ENCODE measurements at places on chromosomes 16 and 17.
A peak's percentile ranks its signal among the peaks of the same experiment; 100 is the strongest.

DNA sequence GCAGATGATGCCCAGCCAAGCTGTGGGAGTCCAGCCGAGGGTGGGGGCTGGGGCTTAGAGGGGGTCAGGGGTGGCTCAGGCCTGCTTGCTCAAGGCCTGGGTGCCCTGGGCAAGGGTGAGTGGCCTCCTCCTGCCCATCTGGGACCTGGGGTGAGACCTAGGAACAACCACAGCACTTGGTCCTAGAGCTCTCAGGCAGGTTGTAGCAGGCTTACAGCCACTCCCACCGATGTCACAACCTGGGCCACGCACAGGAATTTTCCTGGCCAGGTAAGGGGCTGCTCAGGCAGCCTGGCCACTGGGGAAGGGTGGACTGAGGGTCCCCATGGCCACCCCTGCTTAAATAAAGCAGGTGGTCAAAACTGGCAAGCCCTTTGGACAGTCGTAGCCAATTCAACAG lies 6.3 kb upstream of the SREBF1 start:
- DNase-seq = no peak

- peak; percentile 77 for DNase-seq
Observed at GRCh38 chr16:70646260-70647241, at the start of gene IL34. IL34 (plus strand) TSS chr16:70646559; CDS start chr16:70646948, 389 bp downstream.

GRCh38 chr16:71674229-71674628 lies 48.2 kb downstream of the MARVELD3 start:
- DNase-seq = no peak

GRCh38 chr16:11169641-11170040 lies 86.4 kb downstream of the SOCS1 start:
- no peak for DNase-seq

DNA sequence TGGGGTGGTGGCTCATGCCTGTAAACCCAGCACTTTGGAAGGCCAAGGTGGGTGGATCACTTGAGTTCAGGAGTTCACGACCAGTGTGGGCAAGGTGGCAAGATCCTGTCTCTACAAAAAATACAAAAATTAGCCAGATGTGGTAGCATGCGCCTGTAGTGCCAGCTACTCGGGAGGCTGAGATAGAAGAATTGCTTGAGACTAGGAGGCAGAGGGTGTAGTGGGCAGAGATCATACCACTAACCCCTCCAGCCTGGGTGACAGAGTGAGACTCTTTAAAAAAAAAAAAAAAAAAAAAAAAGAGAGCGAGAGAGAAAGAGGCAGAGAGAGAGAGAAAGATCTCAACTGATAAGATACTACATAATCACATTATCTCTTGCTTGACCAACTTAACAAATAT lies 45.9 kb downstream of the KANSL1 start:
- DNase-seq = no peak

DNA sequence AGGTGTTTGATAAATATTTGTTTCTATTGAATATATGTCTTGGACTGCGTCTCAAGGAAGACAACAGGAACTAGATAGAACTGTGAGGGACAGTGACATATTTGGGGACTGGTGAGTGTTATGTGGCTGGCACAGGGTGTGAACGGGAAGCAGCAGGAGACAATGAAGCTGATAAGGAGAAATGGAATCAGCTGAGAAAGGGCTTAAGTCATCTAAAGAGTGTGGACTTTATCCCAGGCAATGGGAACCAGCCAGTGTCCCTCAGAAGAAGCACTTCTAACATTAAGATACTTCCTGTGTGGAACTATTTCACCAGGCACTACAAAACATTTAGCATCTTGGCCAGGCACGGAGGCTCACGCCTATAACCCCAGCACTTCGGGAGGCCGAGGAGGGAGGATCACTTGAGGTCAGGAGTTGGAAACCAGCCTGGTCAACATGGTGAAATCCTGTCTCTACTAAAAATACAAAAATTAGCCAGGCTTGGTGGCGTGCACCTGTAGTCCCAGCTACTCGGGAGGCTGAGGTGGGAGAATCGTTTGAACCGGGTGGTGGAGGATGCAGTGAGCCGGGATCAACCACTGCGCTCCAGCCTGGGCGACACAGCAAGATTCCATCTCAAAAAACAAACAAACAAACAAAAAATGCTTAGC lies 41.2 kb downstream of the ARHGAP17 start:
- no peak for DNase-seq

DNA sequence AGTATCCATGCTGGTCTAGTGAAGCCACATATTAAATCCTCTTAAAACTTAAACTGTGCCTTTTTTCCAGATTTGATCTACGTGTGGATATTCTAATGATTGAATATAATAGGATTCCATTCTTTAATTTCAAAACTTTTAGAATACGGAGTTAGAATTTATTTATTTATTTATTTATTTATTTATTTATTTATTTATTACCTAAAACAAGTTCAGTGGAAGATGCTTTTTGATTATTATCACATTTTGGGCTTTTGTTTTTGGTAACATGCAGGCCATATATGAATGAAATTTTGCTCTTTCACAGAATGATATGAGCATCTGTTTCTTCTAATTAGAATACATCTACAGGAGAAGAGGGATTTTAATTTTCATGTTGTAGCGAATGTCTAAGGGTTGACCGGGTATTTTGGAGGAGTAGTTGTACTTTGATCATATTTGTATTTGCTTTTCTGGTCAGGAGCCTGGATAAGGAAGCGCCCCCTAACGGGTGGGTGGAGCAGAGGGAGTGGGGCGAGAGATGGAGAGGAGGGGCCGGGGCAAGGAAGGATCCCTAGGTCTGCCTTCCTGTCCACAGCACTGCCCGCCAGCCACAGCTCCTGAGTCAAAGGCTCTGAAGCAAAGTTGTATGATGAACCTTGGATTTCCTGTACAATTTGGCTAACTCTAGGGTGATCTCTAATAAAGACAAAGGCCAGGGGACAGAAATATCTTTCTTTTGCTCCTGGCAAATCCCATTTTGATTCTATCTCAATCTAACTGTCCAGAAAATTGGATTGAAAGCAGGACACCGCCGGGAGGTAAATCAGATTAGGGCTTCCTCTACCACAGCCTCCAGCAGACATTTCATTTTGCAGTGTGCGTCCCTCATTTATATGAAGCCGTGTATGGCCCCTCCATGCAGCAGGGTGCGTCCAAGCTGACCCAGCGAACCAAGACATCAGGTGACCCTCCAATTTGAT lies 149.1 kb downstream of the PRKCA start:
- DNase-seq = peak; percentile 85

DNA sequence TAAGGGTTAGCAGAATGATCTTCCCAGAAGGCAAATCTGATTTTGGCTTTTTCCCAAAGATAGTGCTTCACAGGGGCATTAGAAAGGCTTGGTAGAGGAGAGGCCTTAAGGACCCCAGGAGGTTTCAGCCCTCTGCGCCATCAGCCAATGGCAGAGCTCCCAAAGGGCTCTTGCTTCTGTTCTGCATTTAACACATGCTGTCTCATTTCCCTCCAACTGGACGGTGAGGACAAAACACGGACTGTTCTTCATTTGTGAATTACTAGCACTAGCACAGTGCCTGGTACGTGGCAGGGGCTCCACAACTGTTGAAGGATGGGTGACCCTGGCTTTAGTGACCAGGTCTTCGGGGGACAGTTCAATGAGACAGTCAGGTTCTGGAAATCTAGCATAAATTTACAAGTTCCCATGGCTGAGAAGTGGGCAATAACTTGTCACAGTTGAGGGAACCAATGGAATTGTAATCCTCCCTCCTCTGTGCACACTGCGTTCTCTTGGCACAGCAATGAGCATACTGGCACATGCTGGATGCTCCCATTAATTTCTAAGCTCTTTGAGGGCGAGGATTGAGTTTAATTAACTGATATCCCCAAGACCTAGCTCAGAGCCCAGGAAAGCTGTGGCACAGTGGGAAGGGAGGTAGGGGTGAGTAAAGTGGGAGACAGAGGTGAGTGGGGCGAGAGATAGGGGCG lies 45.4 kb downstream of the COG7 start:
- no peak for DNase-seq

DNA sequence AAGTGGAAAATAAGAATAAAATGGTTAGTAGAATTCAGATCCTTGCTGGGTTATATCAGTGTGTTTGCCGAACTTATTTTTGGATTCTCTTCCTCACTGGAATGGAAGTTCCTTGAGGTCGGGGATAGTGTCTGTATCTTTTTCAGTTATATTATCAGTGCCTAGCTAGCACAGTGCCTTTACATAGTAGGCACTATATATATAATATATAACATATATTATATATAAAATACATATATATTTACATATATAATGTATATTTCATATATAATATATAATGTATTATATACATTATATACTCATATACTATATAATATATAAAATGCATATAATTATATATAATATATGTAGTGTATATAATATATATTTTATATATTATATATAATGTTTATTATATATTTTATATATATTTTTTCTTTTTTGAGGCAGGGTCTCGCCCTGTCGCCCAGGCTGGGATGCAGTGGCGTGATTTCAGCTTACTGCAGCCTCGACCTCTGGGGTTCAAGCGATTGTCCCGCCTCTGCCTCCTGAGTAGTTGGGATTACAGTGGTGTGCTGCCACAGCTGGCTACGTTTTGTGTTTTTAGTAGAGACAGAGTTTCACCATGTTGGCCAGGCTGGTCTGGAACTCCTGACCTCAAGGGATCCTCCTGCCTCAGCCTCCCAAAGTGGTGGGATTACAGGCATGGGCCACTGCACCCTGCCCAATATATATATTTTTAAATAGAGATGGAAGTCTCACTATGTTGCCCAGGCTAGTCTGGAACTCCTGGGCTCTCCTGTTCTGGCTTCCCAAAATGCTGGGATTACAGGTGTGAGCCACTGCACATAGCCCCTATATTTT lies 3.2 kb downstream of the NFATC3 start:
- no peak for DNase-seq

- DNase-seq = no peak
Observed at GRCh38 chr16:27387724-27388123, 14.2 kb upstream of the IL21R start.

GRCh38 chr17:76266244-76266938 lies 1.2 kb downstream of the UBALD2 start:
- peak; percentile 50 for DNase-seq

DNA sequence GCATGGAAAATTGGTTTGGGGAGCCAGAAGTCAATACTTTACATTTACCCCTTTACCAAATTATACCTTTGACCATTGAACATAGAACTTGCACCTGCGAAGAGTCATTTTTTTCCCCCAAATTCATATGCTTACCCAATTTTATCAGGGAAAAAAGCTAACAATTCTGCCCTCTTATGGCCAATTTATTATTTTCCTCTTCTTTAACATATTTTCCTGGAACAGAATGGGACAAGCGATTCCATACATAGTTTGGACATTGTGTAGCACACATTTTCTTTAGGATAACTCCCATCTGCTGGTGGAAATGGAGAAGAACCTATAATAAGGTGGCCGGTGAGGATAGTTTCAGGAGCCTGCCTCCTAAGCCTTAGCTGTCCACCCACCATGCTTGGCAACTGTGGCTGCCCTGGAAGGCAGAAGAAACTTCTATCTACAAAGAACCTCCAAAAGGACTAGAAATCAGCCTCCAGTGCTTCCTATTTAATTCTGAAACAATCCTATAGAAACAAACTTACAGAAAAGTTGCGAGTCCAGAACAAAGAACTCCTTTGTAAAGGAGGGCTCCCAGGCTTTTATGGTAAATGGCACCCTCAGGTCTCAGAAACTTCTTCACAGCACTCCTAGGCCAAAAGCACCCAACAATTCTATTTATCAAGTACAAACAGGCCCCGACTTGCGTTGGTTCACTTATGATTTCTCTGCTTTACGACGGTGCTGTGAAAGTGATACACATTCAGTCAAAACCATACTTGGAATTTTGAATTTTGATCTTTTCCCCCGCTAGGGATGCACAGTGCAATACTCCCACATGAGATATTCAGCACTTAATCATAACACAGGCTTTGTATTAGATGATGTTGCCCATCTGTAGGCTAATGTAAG lies 64.1 kb upstream of the CACNG4 start:
- peak; percentile 60 for DNase-seq

DNA sequence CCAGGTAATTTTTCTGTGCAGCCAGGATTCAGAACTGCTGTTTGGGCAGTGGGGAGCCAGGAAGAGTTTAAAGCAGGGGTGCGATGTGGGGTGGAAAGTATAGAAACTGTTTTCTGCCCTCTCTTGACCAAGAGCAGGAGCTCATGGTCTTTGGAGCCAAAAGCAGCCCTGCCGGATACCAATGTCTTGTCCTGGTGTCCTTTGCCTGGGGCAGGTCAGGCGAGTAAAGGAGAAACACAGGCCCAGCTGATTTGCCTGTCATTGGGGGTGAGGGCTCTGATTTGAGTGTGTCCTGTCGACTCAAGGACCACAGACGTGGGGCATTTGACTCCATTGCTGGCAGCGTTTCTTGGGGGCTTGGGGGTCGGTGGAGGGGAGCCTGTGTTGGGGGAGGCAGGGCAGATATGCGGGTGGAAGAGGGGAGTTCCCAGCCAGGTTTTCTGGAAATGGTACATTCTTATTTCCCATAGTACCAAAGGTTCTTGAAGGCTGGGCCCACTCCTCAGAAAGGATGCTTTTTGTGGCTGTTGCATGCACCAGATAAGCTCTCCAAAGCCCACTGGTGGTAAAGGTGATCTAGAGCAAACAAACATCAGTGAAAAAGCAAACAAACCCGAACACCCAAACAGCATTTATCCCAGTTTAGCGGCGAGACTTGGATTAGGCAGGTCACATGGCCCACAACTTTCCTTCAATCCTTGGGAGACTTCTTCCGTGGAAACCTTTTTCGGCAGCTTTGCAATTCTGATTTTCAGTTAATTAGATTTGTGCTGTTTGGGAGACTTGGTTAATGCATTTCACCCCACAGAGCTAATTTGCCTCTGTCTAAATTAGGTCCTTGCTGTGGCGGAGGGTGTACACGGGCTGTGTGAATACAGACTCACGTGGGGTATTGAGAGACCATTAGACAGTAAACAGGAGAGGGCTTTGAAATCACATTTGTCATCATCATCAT lies 59.0 kb downstream of the MSI2 start:
- DNase-seq = no peak

- DNase-seq = no peak
Observed at GRCh38 chr16:28826141-28826540, 3.3 kb downstream of the ATXN2L start.

DNA sequence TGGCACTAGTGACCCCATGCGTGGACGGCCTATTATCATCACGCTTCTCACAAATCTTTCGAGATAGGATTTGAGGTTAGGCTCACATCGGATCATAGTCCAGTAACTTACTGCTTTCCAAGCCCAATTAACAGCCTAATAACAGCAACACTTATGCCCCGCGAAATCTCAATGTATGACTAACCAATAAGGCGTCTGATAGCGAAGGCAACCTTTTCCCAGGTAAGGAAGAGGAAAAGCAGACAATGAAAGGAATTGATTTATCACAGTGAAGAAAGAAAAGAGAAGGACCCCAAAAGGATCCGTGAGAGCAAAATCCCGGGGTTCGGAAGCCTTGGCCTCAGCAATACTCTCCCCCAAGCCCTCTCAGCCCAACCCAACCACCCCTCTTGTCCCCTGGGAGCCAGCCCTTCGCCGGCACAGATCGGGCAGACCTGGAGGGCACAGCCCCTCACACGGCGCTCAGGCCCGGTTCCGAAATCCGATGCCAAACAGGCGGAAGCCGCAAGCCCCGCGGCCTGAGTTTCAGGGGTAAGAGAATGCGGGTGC lies 534 bp downstream of the GPATCH8 start:
- DNase-seq = peak; percentile 46

GRCh38 chr16:27256861-27257260 lies 11.7 kb downstream of the NSMCE1 start:
- no peak for DNase-seq
